Type B pancreatic cell (in vitro differentiated cells): ENCODE measurements at places on chromosomes 6 and 20. TPM values are rescaled to one million over a fixed set of nuclear protein-coding genes. Genes with fewer than 3 reads are reported as not detected.

DNA sequence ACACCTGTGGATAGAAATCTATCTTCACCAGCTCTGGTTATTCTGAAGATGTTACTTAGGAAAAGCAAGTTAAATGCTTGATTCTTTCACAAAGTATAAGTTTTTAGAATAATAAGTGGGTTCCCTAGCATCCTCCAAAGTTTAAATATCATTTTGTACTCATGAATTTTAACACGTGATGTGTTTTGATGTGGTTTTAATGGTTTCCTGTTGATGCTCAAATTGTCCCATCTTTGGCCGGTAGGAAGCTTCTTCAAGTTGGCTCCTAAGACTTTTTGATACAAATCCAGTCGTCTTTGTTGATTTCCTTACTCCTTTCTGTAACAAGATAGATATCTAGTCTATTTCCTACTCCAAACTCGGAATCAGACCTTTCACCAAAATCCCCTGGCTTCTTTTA is 94.5 kb upstream of the STXBP5 start:
- no peak for DNase-seq

PRPH2 gene
- not detected in 2 replicates for total RNA-seq

DNA sequence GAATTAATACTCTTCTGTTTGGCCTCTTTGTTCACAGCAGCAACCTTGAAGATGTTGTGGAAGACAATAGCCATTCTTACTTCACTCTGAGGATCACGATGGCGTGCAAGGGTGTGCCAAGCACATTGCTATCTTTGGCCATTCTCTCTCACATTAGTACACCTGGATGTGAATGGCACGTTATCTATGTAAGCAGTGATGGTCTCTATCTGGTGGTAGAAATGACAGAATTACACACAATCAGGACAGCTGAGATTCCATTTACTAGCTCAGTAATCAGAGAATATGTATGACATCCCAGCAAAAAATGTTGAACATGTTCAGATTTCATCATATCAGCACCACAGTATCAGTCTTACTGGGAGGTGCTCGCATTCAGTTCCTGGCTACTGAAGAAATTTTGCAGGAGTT is 116.2 kb downstream of the LCA5 start:
- no peak for DNase-seq

GRCh38 chr20:64234291-64234791 is 21.2 kb upstream of the PCMTD2 start:
- no peak for DNase-seq

GRCh38 chr6:14966906-14967711 is 278.8 kb upstream of the JARID2 start:
- no peak for DNase-seq

GRCh38 chr20:46190478-46191167 is 72.5 kb downstream of the CD40 start:
- no peak for DNase-seq

GRCh38 chr6:33419580-33420490 is at the start of gene SYNGAP1:
Gene SYNGAP1 (plus strand): TSS chr6:33420065. CDS start chr6:33420265, 200 bp downstream.
- DNase-seq, result no peak

- no peak for DNase-seq
Measured at GRCh38 chr6:88166493-88167351, 575 bp upstream of the CNR1 start.

SIRPD gene
- not detected in 2 replicates for total RNA-seq

DNA sequence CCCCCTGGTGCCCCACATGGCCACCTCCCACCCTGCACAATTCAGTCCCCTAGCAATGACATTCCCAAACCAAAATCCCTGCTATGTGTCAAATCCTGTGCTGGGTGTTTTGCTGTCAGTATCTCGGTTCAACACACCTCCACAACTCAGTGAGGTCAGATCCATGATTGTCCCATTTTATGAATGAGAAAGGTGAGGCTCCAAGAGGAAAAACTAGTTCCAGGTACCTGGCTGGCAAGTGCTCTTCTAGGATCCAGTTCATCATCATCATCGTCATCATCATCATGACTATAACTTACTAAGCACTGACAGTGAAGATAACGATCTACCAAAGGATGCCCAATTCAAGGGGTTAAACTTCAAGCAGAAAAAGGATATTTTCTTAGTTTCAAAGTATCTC is 15.2 kb downstream of the ID1 start:
- DNase-seq, result no peak

- peak; percentile 70 for DNase-seq
Measured at GRCh38 chr20:6769903-6770785, 2.7 kb downstream of the BMP2 start.

DNA sequence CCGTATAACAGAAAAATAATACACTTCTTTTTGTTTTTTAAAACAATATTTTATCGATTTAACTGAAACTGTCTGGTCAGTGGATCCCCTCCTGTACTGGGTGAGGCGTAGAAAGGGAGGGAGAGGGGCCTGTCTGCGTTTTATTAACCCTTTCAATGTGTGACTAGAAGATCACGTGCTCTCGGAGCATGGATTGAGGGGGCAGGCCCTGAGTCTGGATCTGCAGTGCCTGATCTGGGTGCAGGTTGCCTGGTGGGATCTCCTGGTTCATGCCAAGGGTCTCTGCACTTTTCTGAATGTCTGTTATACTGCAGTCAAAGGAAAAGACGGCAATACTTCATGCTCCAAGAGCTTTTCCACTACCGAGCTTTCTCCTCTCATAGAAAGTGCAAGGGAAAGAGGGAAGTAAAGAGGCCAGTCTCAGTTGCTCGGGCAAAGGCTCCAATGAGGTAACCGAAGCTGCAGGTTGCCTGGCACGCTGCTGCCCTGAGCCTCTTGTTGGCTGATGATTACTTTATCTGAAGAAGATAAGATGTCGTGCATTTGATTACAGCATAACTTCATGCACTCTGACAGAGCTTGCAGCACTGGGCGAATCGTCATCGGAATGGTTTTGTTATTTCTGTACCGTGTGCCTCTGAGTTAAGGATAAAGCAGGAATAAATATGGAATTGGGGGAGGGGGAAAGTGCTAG is 167.5 kb upstream of the PMEPA1 start:
- DNase-seq, result peak; percentile 42

ETV7 gene
- 1.7 and 3.3 TPM in 2 replicates for total RNA-seq

GRCh38 chr6:3878048-3878666 is 29.0 kb downstream of the FAM50B start:
- DNase-seq, result no peak

MRPL2 gene
- 58.6 and 71.8 TPM in 2 replicates for total RNA-seq

- DNase-seq, result no peak
Measured at GRCh38 chr6:7292596-7293255, 20.3 kb downstream of the SSR1 start.

BPIFA1 gene
- 0.69 and 0.97 TPM in 2 replicates for total RNA-seq

- DNase-seq, result no peak
Measured at GRCh38 chr6:119739769-119740168, 390.2 kb upstream of the MAN1A1 start.

- DNase-seq, result no peak
Measured at GRCh38 chr6:72580281-72580940, 41.5 kb upstream of the KCNQ5 start.

DNA sequence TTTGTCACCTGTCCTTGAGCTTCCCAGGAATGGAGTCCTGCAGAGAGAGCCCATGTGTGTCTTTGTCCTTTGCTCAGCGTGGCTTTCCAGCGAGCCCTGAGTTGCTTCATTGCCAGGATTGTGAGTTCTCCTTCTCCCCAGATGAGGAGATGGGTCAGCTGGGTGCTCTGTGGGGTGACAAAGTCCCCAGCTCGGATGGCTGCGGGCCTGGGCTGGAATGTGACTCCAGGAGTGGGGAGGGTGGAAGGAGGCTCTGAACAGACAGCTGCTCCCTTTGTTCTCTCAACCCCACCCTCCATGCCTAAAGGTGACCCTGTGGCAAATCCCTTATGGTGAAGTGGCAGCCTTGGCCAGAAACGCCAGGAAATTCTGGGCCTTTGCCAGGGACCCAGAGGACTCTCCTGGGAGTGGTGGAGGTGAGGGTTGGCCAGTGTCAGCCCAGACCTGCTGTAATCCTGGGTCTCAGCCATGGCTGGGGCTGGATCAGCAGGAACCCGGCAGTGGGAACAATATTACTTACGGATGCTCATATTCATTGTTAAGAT is 44.4 kb upstream of the CST5 start:
- no peak for DNase-seq

GRCh38 chr6:19719691-19720128 is 117.5 kb upstream of the ID4 start:
- DNase-seq, result no peak

- no peak for DNase-seq
Measured at GRCh38 chr6:19524366-19525186, 312.6 kb upstream of the ID4 start.

DNA sequence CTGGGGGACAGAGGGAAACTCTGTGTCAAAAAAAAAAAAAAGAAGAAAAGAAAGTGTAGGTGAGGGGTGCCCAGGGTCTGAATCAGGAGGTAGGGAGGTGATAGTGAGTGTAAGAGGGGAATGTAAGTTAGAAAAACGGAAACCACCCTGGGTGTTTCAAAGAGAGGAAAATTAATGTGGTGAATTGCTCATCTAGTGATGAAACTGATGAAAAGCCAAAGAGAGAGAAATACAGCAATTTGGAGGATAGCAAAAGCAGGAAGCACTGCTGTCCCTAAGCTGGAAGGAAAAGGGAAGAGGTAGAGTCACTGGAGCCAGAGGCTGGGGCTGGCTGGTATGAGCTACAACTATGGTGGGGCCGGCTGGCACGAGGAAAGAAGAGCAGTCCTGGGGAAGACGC is 85.0 kb upstream of the CEP85L start:
- DNase-seq, result no peak

GRCh38 chr20:17617212-17617867 is 47.5 kb downstream of the DSTN start:
- peak; percentile 73 for DNase-seq

DNA sequence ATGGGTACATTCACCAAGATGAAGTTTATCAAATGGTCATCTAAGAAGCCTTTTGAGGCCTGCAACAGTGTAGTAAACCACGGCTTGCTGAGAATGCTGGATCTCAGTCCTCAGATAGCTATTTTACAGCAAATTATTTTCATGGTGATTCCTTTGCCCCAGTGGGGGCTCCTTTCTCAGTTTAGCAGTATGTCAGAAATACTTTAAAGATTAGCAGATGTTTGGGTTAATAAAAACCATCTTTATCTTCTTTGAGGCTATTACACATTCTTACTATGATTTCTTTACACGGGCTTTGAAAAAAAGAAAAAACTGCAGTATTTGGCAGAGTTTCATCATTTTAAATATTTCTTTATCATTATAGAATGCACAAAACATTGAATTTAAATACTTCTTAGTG is 10.7 kb downstream of the MYLIP start:
- DNase-seq, result no peak

DNA sequence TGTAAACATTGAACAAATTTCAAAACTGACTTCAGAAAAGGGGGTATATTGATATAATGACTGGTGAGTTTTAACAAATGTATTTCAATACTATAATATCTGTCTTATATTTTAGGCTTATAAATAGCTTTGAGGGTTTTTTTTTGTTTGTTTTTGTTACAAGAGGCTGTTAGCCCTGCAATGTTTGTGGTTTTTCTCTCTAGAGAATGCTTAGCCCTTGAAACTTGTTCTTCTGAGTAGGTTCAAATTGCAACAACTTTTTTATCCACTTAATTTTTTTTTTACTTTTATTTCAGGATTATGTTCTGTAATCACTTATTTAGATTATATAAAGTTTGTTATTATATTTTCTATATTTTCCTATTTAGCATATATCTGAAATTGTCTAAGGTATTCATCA is 333.2 kb downstream of the RIMS1 start:
- DNase-seq, result no peak

TRAPPC3L gene
- 0.27 and 0.31 TPM in 2 replicates for total RNA-seq

PREX1 gene
- 0.71 and 20.8 TPM in 2 replicates for total RNA-seq

GRCh38 chr20:36655004-36655403 is 9.0 kb upstream of the SLA2 start:
- DNase-seq, result no peak

DNA sequence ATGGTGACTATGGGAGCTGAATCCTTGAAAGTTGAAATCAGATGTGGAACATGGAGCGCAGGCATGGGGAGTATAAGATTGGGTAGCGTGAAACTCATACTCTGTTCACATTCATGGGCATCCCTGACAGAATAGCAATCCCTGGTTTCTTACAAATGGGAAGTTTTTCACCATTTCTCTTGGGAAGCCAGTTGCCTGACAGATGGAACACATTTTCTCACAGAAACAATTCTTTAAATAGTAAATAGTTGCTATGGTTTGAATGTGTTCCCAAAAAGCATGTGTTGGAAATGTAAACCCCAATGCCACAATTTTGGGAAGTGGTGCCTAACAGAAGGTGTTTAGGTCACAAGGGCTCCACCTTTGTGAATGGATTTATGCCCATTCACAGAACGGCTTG is 262.8 kb upstream of the HS3ST5 start:
- DNase-seq, result no peak

TFAP2D gene
- total RNA-seq, result not detected in 2 replicates

TMEM63B gene
- 45.5 and 57.5 TPM in 2 replicates for total RNA-seq

DNA sequence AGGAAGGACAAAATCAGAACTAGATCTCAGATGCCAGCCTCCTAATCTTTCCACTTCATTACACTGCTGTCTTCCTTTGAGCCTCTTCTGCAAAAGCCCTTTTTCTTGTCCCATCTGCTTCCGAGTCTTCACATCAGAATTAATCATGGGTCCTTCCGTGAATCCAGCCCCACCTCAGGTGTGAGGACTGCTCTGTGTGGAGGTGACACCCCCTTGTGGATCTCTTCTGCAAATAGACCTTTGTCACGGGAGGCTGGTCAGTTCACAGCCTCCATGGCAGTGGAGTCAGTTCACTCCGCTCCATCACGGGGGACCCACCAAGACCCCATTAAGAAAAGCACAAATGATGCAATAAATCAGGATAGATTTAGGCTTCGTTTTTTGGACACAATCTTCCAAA is 171.1 kb downstream of the ADAT2 start:
- DNase-seq, result no peak

DNA sequence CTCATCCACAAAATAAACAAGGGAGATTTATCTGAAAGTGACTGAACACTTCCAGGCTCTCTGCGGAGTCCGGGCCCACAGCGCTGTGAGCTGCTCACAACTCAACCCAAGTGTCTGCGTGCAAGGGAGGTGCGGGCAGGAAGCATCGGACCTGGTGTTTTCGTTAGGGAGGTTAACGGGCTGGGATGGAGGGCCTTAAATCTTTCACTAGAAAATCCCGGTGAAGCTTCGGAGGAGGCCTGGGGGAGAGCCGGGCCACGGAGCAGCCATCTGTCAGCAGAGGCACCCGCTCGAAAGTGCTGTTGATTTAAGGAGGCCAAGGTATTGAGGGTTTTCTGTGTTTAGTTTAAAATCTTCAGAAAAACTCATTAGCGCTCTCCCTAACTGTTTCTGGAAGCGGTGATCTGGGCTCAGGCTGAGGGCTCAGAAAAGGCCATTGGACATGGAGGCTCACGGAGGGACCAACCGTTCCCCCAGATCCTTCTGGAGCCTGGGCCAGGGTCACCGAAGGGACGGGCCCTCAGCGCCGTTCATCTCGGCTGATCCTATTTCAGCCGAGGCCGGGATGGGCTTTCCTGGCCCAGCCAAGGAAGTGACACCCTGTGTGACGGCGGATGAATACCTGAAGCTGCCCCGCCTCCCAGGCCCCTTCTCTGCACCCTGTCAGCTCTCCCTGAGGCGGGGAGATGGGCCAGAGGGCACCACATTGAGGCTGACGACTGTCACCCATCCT is 20.7 kb downstream of the GATA5 start:
- no peak for DNase-seq

RIMS4 gene
- total RNA-seq, result 3.6 and 7.5 TPM in 2 replicates
